ENCODE measurements at places on chromosomes 6 and 20. TPM values are rescaled to one million over a fixed set of nuclear protein-coding genes. Genes with fewer than 3 reads are reported as not detected.

Gene TMEM14B
- polyA plus RNA-seq, result 109 TPM

Gene PDE7B
- polyA plus RNA-seq, result 10.3 TPM

Gene ABHD16B
- not detected for polyA plus RNA-seq

Gene CST1
- polyA plus RNA-seq, result not detected

Gene FUT9
- 5.1 TPM for polyA plus RNA-seq

Gene LY6G6D
- polyA plus RNA-seq, result not detected

- DNase-seq, result no peak
Measured at GRCh38 chr6:109465772-109466171, 10.2 kb upstream of the MICAL1 start.

DNA sequence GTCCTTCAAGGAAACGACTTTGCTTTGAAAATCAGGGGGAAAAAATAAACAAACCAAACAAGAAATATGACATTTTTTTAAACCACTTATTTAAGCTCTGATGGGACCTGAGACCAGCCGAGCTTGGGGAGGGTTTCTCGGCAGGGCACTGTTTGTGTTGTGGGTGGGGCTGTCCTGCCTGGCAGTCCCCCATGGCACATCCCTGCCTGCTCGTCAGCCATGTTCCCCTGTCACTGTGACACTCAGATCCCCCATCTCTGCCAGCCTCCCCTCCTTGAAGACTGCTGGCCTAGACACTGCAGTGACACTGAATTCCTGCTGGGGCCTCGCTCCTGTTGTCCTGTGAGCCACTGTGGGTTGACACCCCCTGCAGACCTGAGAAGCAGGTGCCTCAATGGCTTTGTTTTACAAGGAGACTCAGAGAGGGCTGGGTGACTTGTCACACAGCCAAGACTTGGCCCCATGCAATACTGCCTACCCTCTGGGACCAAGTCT is 95.1 kb upstream of the PTPN1 start:
- no peak for DNase-seq

DNA sequence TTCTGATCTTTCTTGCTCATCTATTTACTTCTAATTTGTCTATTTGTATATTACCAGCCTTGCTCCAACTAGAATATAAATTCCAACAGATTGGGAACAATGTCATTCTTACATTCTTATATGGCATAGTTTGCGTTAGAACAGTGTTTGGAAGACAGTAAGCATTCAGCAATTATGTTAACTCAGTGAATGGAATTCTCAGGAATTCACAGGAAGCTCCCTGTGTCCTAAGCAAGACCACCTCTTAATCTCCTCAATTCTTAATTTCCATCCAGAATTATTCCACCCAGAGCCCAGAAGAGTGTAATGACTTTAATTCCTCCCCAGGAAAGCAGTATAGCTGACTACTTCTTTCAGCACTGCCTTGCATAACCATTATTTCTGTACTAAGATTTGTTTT is 18.2 kb upstream of the HS3ST5 start:
- no peak for DNase-seq

GRCh38 chr6:106746652-106747051 is 117.3 kb downstream of the QRSL1 start:
- DNase-seq, result no peak

DNA sequence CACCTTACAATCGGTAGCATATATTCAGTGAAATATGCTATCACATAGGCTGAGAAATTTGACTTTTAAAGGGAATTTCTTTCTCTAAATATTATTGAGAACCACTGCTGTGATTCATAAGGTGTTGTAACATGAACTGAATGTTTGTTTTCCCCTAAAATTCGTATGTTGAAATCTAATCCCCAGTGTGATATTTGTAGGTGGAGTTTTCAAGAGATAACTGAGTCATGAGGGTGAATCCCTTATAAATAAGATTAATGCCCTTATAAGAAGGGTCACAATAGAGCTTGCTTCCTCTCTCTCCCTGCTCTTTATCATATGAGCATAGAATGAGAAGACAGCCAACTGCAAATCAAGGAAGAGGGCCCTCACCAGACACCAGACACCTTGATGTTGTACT is 64.8 kb downstream of the LMBRD1 start:
- DNase-seq, result no peak

DNA sequence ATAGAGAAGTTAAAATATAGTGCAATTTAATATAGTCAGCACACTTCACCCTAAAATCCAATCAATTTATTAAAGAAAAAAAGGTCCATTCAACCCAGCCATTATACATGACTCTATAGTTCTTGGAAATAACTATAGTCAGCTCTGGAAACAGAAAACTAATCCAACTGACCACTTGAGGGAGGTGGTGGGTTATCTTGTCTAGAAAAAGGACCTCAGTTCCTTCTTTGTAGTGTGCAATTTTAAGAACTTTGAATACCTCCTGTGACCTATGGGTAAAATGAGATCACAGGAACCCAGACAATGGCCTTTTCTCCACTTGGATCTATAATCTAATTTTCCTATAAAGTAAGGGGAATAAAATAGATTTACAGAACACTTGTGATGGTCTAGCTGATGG is 163.6 kb upstream of the CENPW start:
- no peak for DNase-seq

DNA sequence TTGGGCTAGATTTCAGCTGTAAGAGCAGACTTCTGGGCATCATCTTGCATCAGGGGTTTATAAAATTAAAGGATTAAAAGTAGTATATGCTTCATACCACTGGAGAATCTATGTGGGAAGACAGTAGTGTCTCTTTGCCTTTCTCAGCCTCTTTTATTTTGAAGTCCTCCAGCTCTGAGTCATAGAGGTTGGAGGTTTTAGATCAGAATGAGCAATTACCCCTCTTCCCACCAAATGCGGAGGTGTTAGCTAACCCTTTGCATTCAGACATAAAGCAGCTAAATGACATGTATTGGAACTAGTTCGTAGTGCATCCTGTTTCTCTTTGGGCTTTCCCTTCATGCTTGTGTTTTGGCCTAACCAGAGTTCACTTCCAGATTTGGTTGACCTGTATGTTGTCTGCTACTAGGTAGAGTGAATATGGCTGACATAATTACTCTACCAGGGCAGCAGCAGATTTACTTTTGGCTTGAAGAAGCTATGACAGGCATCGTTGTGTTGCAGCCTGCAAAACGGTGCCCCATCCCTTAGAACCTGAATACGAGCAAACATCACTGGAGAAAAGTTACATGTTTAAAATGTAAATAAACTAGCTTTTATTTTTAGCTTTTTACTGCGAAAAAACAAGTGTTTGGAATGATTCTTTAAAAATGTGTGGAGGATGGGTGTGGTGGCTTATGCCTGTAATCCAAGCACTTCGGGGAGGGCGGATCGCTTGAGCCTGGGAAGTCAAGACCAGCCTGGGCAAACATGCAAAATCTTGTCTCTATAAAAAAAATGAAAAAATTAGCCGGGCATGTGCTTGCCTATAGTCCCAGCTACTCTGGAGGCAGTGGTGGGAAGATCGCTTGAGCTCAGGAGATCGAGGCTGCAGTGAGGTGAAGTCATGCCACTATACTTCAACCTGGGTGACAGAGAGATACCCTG is 82.2 kb downstream of the MYO6 start:
- DNase-seq, result no peak

DNA sequence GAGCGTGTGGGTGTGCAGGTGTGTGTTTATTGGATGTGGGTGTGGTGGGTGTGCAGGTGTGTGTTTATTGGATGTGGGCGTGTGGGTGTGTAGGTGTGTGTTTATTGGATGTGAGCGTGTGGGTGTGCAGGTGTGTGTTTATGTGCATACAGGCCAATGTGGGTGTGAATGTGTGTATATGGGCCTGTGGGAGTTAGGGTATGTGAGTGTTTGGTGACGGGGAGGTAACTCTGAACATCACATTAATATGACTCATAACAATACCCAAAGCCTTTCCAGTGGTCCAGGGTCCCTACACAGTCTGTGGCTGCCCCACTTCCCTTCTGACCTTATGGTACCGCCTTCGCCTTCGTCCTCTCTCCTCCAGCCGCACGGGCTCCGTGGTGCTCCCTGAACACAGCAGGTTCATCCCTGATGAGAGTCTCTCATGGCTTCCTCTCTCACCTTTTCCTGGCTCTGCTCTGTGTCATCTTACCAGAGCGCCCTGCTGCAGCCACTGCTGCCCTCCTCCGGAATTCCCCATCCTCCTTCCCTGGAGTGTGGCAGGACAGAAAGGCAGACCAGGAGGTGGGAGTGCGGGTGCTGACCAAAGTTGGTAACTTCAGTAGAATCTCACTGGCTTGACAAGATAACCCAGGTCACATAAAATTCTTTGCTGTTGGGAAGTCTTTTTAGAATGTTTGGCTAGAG is 80.0 kb downstream of the SLC2A10 start:
- no peak for DNase-seq

- no peak for DNase-seq
Measured at GRCh38 chr6:69392745-69393144, 404.1 kb downstream of the LMBRD1 start.

DNA sequence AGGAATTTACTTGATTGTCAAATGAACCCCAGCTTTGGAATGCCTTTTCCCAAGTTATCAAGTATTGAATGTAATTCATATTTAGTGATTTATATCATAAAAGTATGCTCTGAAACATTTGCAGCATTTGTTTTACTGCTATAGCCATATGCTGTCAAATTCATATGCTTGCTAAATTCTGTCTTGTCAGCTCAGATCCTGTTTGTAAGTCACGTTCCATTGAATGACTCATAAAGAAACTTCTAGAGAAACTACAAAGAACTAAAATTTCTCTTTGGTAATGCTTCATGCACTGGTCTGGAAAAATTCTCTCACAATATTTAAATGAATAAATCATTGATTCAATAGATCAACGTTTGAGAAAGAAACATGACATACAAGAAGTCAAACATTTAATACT is 445.9 kb downstream of the PHF3 start:
- no peak for DNase-seq

GRCh38 chr20:19937651-19938420 is 79.3 kb upstream of the NAA20 start:
- DNase-seq, result no peak

DNA sequence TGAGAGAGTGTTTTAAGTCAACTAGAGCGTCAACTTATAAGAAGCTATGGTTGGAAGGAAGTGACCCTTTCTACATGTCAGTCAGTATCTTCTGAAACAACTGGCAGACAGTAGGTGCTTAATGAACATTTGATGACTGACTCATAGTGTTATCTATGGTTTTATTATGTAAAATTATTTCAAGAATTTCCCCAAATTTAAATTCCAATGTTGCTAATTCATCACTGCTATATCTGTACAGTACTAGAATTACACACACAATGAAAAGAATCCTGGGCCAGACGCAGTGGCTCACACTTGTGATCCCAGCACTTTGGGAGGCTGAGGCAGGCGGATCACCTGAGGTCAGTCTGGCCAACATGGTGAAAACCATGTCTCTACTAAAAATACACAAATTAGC is 721.4 kb upstream of the FLRT3 start:
- no peak for DNase-seq

DNA sequence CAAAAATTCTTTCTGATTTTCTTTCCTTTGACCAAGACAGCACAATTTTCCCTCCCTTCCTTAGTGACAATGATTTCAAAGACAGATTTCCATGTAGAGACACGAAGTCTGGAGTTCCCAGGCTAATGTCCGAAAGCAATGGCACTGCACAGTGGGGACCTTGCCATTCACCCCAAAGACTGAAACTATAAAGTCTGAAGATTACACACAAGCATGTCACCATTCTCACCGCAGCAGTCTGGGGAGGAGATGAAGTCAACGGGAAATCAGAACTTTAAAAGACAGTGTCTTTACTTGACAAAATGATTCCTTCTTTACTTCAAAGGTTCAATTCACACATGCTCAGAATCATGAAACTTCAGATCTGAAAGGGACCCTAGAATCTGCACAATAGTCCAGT is 8.3 kb downstream of the B4GALT5 start:
- no peak for DNase-seq

GRCh38 chr20:23132930-23133559 is 46.9 kb upstream of the CD93 start:
- no peak for DNase-seq
